ENCODE measurements at places on chromosomes 2 and 18.

DNA sequence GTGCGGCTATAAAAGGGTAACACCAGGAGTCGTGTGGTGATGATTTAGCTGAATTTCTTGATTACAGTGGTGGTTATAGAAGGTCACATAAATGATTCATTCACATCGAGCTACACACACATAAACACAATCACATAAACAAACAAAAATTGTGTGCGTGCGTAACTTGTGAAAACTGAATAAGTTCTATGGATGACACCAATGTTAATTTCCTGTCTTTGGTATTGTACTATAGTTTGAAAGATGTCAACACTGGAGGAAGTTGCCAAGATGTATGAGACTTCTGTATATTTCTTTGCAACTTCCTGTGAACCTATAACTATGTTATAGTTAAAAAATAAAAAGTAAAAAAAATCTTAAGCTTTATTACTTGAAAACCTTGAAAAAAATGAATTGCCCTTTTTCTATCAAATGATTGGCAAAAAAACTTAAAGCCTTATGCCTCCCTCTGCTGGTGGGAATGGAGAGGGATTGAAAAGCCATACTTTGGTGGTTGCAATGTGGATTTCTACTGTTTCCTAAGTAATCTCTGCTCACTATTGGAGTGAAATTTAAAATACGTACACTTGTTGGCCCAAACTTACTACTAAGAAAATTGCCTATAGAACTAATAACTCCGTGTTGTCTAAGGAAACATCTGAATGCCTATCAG, 227.7 kb downstream of the RPIA start:
- no peak for DNase-seq

- no peak for DNase-seq
Observed at GRCh38 chr2:32851777-32852439, 94.8 kb upstream of the LTBP1 start.

- DNase-seq: peak; percentile 30
Observed at GRCh38 chr2:172465417-172466334, 38.3 kb downstream of the ITGA6 start.

DNA sequence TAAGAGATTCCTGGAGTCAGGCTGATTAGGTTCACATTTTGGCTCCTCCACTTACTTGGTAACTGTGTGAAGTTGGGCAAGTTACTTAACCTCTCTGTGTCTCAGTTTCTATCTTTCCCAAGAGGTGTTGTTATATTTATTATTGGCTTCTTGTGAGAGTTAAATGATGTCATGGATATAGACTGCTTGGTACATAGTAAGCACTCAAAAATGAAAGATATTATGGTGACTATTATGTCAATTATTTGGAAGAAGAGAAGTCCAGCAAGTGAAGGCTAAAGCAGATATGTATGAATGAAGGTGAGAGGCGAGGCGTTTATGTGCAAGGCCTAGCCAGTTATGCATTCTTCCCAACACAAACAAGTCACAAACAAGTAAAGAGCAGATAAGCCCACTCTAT, 417.4 kb downstream of the TSN start:
- DNase-seq: no peak

DNA sequence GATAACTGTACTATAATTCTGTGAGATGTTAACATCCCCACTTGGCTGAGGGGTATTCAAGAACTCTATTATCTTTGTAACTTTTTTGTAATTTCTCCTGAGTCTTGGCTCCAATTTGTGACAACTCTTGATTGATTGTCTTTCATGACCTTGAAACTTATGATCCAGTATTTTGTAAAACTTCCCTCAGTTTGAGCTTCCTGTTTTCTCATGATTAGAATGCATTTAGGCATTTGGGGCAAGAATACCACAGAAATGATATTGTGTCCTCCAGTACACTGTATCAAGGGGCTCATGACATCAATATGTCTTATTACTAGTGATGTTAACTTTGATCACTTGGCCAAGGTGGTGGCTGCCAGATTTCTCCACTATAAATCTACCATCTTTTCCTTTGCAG, 37.4 kb downstream of the PNO1 start:
- DNase-seq: no peak

DNA sequence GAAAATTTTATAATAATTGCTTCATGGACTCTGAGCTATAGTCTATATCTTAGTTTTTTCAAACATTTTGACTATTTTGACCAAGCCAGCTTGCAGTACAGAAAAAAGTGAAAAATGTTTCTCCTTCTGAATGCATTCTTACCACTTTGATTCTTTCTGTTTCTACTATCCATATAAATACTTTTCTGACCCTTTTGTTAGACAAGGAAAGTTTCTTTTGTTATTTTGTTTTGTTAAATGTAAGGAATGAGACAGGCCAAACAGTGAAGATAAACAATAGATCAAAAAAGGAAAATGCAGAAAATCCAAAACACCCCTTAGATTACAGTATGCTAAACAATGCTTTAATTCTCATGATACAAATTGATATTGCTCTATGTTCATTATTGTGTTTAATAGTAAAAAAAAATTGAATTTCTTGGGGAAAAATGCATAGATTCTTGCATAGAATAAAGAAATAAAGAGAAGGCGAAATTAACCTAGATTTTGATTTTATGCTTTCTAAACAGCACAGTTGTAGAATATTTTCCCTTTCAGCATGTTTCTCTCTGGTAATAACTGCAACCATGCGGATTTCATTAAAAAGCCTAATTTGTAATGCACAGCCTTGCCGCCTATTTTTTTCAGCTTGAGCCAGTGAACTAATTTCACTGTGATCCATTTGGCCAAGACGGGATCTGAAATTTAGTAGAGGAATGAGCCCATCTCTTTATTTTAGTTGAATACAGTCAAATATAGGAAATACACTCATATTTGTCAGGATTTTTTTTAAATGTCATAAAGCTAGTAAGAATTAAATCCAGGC, 976 bp downstream of the TNFAIP6 start:
- DNase-seq: no peak

DNA sequence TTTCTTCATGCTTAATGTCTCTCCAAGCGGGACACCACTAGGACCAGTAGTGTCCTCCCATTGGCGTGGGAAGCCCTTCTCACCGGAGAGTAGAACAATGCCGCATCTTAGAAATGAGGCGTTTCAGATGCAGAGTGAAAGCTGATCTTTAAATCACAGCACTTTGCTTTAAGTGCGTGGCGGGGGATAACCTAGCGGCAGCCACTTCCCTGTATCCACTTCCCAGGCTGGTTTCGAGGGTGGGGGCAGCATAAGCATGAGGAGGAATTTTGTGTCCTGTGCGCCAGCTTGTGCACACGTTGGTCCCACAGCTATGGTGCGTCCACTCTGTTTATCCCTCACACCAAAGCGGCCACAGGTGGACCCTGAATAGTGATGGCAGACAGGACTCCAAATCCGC, 63.1 kb downstream of the MBP start:
- no peak for DNase-seq

GRCh38 chr2:85062565-85062964, 70.6 kb upstream of the TCF7L1 start:
- no peak for DNase-seq

GRCh38 chr2:5975401-5975800, 283.2 kb downstream of the SOX11 start:
- no peak for DNase-seq

DNA sequence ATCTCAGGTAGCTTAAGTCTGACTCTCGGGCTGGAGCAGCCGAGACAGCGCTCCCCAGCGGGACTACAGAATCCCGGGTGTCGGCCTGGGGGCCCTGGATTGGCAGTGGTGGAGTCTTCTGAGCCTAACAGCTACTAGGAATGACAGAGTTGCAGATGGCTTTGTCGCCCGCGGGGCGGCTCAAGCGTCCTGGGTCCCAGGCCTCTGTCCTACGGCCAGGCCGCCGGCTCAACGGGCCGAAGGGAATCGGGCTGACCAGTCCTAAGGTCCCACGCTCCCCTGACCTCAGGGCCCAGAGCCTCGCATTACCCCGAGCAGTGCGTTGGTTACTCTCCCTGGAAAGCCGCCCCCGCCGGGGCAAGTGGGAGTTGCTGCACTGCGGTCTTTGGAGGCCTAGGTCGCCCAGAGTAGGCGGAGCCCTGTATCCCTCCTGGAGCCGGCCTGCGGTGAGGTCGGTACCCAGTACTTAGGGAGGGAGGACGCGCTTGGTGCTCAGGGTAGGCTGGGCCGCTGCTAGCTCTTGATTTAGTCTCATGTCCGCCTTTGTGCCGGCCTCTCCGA, 8.8 kb downstream of the SIX2 start:
- DNase-seq: no peak

DNA sequence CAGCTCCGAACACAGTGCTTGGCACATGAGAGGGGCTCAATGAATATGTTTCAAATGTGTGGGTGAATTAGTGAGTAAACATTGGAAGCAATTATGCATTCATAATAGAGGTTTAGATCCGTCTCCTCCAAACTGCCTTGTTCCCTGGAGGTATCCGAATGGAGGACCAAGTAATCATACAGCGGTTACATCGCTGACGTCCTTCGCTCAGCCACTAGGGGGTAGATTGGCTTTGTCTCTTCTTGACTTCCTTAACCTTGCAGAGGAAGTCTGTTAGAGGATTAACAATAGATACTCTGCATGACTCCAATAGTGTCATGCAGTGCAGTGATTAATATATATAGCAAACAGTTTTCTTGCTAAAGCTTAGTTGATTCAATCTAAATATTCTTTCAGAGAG, 517.0 kb downstream of the PTPRM start:
- DNase-seq: no peak

DNA sequence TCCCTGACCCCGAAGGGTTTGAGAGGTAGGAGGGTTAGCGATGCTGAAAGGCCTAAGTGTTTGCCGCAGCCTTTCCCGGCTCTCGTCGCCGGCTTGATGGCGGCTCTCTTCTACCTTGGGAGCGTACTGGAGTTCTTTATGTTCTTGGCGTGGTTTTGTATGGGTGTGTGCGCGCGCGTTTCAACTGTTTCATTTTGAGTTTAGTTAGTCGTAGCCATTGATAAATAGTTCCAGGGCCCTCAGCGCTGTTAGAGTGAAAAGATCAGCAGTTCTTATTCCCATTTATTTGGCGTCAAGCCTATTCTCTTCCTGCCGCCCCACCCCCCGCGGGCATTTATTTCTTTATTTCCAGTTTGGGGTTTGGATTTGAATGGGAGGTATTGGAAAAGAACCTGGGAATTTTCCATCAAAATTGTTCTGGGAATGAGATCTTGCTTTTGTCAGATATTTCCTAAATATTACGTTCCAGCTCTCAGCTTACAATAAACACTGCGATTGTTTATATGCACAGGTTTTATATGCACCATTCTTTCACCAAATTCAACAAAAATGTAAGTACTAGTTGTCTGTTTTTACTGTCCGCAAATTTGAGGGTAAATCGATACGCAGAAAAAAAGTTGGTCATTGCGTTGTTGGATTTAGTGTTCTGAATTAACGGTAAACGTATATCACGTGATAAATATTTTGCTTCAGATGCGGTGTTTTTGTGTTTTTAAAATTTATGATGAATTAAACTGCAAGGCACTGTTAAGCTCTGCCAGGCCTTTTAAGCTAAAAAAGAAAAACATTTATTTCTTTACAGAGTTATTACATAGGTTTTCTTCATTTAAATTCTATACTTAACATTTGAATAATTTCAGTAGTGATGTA, 954 bp downstream of the CCNT2 start:
- DNase-seq: no peak

- DNase-seq: no peak
Observed at GRCh38 chr2:17195016-17195415, 323.2 kb downstream of the RAD51AP2 start.

DNA sequence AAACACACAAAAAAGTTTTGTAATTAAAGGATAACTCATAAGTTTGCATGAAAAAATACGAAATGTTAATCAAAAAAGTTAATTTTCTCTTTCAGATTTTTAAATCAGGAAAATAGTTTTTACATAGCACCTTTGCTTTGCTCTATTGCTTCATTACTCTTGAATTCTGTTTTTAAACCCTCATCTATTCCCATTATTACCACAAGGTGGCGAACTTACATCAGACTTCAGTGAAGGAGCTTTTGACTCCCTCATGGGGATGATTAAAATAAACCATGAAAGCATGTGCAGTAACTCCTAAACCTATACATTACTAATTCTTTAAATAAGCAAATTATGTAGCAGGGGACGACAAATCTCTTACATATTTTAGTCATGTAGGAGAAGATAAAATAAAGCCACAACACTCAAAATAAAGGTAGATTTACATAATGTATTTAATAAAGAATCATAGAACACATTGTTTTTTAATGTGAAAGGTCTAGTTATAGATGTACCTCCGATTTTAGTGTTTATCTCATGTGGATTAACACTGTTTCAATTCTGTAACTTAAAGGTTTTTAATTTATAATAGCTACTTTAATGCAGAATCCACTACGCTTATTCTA, 105.2 kb downstream of the NETO1 start:
- no peak for DNase-seq

- no peak for DNase-seq
Observed at GRCh38 chr2:143252138-143252907, 123.1 kb downstream of the ARHGAP15 start.

GRCh38 chr2:22486343-22486742, 898.6 kb upstream of the KLHL29 start:
- DNase-seq: no peak

DNA sequence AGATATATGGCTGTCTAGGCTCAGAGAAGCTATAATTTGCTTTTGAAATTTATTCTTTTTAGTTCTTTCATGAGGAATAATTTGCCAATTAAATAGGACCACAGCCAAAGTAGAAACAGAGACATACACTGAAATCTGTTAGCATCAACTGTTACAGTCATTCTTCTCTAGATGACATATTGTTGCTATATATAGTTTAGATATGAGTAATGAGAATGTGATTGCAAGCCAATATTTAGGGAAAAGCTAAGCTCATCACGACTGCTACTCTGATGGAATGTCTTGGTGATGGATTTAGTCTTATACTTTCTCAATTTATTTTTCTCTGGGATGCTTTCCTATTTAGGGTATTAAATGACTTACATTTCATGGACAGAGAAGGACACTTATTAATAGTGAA, 259.1 kb downstream of the LNPK start:
- DNase-seq: no peak

GRCh38 chr2:57554348-57554747, 492.3 kb upstream of the VRK2 start:
- no peak for DNase-seq

DNA sequence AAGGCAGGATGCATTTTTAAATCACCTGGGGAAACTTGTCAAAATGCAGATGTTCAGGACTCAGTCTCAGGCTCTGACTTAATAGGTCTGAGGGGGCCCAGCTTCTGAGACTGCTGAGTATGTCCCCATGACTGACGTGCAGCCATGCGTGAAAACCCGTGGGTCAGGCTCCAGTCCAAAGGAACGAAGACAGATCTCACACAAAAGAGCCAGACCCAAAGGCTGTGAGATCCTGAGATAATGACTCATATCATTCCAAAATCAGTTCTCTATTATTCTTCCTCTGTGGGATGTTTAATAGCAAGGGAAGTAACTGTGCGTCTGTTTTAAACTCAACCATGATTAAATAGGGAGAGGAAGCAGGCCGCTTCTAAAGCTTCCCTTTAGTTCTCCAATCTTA, 107.4 kb upstream of the ACAA2 start:
- DNase-seq: no peak

GRCh38 chr2:24176326-24176725, 1.5 kb downstream of the FAM228A start:
- no peak for DNase-seq

- no peak for DNase-seq
Observed at GRCh38 chr18:59718108-59718463, 20.9 kb upstream of the CCBE1 start.
